ENCODE measurements at places on chromosomes 12 and 14.

GRCh38 chr14:74290415-74290814, 12.3 kb downstream of the ABCD4 start:
- no peak for DNase-seq

- DNase-seq: no peak
These were observed 114.5 kb downstream of the ADGRD1 start for GRCh38 chr12:131067981-131068851.

GRCh38 chr12:54956818-54957641, 27.5 kb downstream of the TESPA1 start:
- DNase-seq: no peak

- DNase-seq: no peak
These were observed 11.8 kb downstream of the MYL2 start for GRCh38 chr12:110908377-110909152.

DNA sequence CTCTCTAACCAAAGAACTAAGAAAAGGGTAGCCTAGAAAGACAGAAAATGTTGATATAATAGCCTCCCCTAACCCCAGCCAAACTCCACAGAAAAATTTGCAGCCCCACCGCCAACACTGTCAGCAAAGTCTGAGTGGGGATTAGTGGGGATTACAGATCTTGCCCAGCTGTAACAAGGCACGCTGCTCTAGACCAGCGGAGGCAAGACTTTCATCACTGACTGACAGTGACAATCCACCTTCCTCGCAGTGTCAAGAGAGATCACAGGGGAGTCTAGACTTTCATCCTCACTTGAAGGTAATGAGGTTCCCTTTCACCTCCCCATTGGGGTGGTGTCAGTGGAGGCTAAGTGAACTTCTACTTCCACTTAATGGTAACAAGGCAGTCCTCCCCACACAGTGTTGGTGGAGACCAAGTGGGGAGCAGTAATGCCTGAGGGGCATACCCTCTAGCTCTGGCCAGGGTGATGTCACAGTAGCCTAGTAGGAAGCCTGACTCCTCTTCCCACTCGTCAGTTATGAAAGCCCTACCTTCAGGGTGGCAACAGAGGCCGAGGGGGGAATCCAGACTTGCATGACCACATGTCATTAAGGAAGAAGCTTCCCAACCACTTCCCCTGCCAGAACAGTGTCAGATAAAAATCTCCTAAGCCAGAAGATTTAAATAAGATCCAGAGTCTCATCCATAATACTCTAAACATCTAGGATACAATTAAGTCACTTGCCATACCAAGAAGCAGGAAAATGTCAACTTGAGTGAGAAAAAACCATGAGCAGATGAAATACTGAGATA, 91.7 kb upstream of the RASSF8 start:
- no peak for DNase-seq

- no peak for DNase-seq
These were observed 110.1 kb upstream of the LRIG3 start for GRCh38 chr12:59030415-59030814.

- DNase-seq: no peak
These were observed 79.7 kb downstream of the EML1 start for GRCh38 chr14:99872786-99873440.

DNA sequence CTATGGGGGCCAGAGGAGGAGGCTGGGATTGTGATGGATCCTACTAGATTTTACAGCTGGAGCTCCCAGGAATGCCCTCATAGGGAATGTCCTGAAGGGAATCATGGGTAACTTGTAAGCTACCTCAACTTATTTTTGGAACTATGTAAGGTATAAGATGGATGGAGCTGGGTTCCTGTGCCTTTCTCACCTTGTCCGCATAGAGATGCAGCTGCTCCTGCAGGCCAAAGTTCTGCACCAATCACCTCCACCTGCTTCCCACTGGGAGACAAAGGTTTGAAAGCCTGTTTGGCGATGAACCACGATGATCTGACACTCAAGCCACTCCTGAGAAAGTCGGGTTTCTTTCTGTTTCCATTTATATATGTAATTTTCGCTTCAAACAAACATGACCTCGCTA, 648 bp upstream of the AKAP5 start:
- no peak for DNase-seq

DNA sequence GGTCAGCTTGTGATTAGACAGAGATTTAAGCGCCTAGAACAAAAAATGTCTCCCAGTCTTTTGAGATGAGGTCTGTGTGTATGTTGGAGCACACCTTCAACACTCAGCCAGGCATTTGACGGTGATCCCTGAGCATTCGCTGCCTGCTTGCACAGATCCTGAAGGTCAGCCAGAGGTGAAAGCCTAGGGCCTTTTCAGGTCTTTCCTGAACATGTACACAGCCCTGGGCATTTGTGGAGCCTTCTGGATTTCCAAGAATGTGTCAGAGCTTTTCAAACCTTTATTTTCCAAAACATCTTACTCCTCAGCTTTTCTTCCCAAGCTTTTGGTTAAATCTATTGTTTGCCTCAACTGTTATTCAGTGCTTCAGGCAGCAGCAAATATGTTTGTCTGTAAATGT, 59.1 kb upstream of the AMN start:
- DNase-seq: no peak

- no peak for DNase-seq
These were observed 10.6 kb upstream of the MAP4K5 start for GRCh38 chr14:50542941-50543418.

DNA sequence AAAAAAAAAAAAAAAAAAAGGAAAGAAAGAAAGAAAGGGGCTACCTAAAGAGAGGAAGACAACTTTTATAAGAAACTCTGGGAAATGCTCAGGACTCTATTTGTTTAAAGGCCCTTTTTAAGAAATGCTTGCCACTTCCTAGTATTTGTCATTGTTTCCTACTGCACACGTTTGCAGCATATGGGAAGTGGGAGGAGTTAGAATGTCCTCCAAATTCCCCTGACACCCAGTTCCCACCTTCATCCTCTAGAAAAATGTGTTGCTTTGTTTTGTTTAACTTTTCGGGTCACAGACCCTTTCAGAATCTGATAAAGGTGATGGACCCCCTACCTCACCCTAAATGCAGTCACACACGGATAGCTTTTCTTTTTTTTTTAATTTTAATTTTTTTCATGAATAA, 40.8 kb downstream of the NINJ2 start:
- DNase-seq: no peak

- no peak for DNase-seq
These were observed 207.3 kb downstream of the TTC7B start for GRCh38 chr14:90608929-90609341.

DNA sequence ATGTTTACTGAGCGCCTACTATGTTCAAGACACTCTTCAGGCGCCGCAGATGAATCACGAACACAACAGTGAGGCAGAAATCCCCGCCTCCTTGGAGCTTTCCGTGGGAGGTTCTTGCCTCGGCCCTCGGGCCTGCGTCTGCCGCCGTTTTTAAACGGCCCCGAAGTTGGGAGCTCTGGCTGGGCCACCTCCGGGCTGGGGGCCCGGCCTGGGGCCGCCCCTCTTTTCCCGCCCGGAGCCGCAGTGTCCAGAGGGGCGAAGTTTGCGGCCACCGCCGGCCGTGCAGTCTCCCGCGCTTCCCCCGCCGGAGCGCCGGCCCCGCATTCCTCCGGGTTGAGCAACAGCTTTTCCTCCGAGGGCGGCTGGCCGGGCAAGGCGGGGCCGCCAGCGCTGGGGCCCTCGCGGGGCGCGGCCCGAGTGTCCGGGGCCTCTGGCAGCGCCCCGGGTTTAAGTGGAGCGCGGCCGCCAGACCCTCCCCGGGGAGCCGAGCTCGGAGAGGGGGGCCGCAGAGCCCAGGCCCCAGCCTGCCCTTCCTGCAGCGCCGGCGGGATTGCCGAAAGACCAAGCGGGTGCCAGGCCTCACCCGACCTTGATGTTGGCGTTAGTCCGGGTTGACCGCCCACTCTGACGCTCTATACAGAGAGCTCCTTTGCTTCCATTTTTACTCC, 18.7 kb upstream of the CTDSP2 start:
- DNase-seq: no peak
